Vagina (tissue), 2 donors: ENCODE measurements at places on chromosomes 7 and 10. TPM values are rescaled to one million over a fixed set of nuclear protein-coding genes. Genes with fewer than 3 reads are reported as not detected.

DNA sequence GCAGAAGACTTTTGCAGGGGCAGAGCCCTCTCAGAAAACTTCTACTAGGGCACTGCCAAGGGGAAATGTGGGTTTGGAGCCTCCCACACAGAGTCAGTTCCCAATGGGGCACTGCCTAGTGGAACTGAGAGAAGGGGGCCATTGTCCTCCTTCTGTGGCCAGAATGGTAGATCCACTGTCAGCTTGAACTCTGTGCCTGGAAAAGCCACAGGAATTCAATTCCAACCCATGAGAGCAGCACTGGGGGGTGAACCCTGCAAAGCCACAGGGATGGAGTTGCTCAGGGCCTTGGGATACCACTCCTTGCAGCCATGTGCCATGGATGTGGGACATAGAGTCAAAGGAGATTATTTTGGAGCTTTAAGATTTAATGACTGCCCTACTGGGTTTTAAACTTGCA lies 262.2 kb upstream of the SEMA3C start:
- no peak for DNase-seq
- H3K4me1 ChIP-seq: no peaks in the 10 kb centered on the region
- H3K27me3 ChIP-seq: no peaks in the 10 kb centered on the region
- no peak overlapping the region for H3K27ac ChIP-seq
- no peaks in the 10 kb centered on the region for H3K36me3 ChIP-seq

GRCh38 chr7:2108501-2109250 lies 124.1 kb downstream of the MAD1L1 start:
- no peak for DNase-seq
- H3K27ac ChIP-seq: no peak overlapping the region

TLX1 gene
- not detected for total RNA-seq

GRCh38 chr10:74913377-74913979 lies 87.1 kb downstream of the KAT6B start:
- no peaks in the 10 kb centered on the region for H3K27me3 ChIP-seq
- H3K36me3 ChIP-seq: no peaks in the 10 kb centered on the region
- peaks cover 34% of the 10 kb centered on the region for H3K4me1 ChIP-seq
- H3K4me3 ChIP-seq: no peak overlapping the region

- no peak overlapping the region for H3K4me3 ChIP-seq
- no peaks in the 10 kb centered on the region for H3K36me3 ChIP-seq
Observed at GRCh38 chr10:125450218-125450617, 232.7 kb downstream of the TEX36 start.

DNA sequence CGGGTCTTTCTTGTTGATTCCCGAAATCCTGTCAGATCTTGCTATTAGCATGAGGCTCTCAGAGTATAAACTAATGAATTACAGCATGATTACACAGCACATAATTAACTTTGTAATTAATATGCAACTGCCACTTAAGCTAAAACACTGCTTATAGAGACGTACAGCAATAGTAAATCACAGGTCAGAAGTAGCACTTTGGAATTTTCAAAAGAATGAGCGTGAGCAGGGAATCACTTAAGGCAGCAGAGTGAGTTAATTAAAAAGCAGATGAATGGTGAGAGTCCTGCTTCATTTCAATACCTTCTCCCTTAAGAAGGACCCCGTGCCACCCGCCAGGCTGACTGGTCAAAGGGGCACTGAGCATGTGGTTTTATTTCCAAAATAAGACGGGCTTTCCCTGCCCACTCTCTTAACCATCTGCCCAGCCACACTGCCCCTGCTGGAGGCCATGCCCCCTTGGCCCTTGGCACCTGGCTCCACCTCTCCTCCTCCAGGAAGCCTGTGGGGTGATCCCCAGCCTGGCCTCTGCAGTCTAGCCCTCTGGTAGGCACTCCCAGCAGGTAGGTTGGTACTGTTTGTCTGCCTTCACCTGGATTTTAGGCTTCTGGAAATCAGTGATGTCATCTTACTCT lies 117.8 kb downstream of the ZMIZ1 start:
- peak overlapping the region; percentile 73 for H3K27ac ChIP-seq
- no peaks in the 10 kb centered on the region for H3K27me3 ChIP-seq
- peaks cover 90% of the 10 kb centered on the region for H3K4me1 ChIP-seq
- DNase-seq: no peak
- H3K4me3 ChIP-seq: no peak overlapping the region

DNA sequence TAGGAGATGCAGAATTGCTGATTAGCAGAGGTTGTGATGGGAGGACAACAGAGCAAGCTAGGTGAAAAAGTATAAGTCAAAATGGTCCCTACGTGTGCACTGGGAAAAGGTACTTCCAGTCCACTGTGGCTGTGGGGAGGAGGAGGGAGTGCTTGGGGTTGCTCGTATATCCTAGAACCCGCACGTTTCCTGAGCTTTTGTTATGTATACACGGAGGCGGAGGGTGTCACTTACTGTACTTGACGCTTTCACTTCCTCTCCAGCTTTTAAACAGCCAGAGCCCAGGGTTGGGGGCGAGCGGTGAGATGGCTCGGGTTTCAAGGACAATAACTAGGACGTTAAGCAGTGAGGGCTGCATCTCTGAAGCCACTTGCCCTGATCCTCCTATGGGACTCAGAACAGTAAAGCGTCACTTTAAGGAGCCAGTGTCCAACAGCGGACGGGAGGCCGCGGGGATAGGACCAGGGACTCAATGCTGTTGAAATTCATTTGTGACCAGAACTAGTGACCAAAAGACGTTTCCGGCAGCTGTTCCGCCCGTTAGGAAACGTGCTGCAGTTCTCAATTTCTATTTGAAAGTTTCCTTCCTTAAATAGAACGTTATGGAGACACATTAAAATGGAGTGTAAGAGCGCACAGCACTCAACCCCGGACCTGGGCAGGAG lies 985 bp upstream of the ETV1 start:
- no peaks in the 10 kb centered on the region for H3K27me3 ChIP-seq
- no peaks in the 10 kb centered on the region for H3K36me3 ChIP-seq
- H3K4me3 ChIP-seq: peak overlapping the region; percentile 75
- H3K27ac ChIP-seq: peak overlapping the region; percentile 76

GRCh38 chr10:24944512-24945255 lies 7.7 kb downstream of the PRTFDC1 start:
- H3K27ac ChIP-seq: no peak overlapping the region
- H3K27me3 ChIP-seq: no peaks in the 10 kb centered on the region
- no peaks in the 10 kb centered on the region for H3K36me3 ChIP-seq
- no peak for DNase-seq

CADPS2 gene
- total RNA-seq: 25.5 TPM

DNA sequence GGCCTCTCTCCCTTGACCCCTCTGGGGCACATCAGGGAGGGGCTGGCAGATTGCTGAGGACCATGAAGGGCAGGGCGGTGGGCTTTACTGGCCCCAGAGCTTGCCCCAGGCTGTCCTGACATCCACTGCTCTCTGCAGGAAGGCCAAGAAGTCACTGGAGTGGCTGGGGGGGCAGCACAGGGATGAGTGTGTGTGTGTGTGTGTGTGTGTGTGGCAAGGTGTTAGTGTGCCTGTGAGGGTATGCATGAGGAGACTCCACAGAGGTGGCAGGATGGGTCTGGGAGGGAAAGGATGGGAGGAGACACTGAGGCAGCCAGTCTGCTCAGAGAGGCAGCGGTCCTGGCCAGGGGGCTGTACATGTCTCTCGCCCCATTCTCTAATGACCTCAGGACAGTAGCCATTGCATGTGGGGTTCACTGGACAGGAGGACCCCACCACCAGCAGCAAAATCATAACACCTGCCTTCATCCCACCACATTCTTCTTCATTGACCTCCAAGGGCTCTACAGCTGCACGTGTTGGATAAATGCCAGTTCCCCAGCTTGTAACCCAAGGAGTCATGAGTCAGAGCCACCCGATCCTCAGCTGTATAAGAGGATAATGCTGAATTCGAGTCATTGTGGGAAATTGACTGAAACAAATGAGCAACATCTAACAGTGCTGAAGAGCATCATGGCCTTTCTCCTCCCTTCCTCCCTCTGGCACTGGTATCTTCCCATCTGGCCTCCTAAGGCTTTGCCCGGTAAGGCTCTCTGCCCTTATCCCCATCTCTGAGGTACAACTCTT lies 720.5 kb downstream of the GRID1 start:
- no peaks in the 10 kb centered on the region for H3K36me3 ChIP-seq
- no peak overlapping the region for H3K4me3 ChIP-seq
- peak; percentile 77 for DNase-seq
- H3K27me3 ChIP-seq: no peaks in the 10 kb centered on the region
- H3K27ac ChIP-seq: no peak overlapping the region
- H3K4me1 ChIP-seq: peaks cover 29% of the 10 kb centered on the region

DNA sequence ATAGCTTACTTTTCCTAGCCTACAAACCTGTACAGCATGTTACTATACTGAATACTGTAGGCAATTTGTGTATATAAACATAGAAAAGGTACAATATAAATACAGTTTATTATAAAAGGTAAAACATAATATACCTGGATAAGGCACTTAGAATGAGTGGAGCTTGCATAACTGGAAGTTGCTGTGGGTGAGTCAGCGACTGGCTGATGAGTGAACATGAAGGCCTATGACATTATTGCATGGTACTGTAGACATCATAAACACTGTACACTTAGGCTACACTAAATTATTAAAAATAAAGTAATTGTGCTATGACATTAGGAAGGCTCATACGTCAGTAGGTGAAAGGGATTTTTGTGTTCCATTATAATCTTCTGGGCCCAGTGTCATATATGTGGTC lies 228.8 kb downstream of the HDAC9 start:
- H3K36me3 ChIP-seq: no peaks in the 10 kb centered on the region
- no peak overlapping the region for H3K27ac ChIP-seq
- no peak overlapping the region for H3K4me3 ChIP-seq
- DNase-seq: no peak
- H3K4me1 ChIP-seq: no peaks in the 10 kb centered on the region
- no peaks in the 10 kb centered on the region for H3K27me3 ChIP-seq

GRCh38 chr10:7100032-7100702 lies 310.7 kb downstream of the SFMBT2 start:
- H3K27me3 ChIP-seq: no peaks in the 10 kb centered on the region
- H3K4me1 ChIP-seq: no peaks in the 10 kb centered on the region
- H3K27ac ChIP-seq: no peak overlapping the region

- H3K27me3 ChIP-seq: no peaks in the 10 kb centered on the region
- H3K4me3 ChIP-seq: no peak overlapping the region
- H3K36me3 ChIP-seq: no peaks in the 10 kb centered on the region
- H3K27ac ChIP-seq: no peak overlapping the region
- DNase-seq: no peak
Observed at GRCh38 chr7:126443951-126444350, 808.8 kb downstream of the GRM8 start.

DNA sequence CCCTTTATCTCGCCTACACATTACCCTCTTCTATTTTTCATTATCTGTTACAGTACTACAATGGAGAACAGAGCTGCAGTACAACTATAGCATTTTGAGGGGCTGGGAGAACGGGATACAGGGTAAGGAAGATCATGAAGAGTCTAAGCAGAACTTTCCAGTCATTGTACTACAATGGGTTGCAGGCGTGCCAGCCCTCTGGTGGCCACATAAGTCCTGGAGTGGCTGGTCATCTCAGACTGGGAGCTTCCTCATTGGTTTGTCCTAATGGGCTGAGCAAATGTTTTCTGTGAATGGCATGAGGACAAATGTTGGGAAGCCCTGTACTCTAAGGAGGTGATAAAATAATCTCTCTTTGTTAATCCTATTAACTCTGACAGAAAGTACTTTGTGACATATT lies 33.0 kb downstream of the TMEM106B start:
- H3K4me1 ChIP-seq: no peaks in the 10 kb centered on the region
- no peaks in the 10 kb centered on the region for H3K27me3 ChIP-seq
- H3K4me3 ChIP-seq: no peak overlapping the region

DNA sequence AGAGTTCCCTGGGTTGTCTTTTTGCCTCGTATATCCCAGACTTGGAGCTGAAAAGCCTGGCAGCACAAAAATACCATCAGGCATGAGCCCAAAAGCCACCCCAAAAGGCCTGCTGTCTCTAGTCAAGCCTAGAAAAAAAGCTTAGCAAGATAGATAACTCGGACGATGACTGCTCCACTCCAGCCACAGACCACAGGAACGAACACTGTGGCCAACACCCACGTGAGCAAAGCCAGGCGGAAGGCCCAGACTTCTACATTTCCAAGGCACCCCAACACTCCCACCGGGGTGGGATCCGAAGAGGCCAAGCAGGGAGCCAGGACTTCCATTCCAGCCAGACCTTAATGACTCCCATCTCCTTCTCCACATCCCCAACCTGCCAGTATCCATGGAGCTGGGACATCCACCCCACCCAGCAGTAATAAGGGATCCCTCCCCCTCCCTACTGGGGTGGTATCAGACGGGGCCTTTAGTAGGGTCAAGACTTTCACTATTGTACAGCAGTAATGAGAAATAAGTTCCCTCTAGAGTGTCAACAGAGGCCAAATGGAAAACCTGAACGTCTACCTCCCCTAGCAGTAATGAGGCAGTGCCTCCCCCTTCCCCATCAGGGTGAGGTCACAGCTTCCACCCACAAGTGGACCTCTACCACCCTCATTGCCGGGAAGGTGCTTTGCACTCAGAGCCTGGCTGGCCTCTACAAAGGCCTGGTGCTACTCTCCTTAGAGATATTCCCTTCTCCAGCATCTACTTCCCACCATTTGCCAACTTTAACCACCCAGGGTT lies 23.0 kb downstream of the PRLHR start:
- DNase-seq: peak; percentile 84
- H3K27ac ChIP-seq: peak overlapping the region; percentile 4
- H3K36me3 ChIP-seq: no peaks in the 10 kb centered on the region
- H3K4me1 ChIP-seq: peaks cover 27% of the 10 kb centered on the region

DNA sequence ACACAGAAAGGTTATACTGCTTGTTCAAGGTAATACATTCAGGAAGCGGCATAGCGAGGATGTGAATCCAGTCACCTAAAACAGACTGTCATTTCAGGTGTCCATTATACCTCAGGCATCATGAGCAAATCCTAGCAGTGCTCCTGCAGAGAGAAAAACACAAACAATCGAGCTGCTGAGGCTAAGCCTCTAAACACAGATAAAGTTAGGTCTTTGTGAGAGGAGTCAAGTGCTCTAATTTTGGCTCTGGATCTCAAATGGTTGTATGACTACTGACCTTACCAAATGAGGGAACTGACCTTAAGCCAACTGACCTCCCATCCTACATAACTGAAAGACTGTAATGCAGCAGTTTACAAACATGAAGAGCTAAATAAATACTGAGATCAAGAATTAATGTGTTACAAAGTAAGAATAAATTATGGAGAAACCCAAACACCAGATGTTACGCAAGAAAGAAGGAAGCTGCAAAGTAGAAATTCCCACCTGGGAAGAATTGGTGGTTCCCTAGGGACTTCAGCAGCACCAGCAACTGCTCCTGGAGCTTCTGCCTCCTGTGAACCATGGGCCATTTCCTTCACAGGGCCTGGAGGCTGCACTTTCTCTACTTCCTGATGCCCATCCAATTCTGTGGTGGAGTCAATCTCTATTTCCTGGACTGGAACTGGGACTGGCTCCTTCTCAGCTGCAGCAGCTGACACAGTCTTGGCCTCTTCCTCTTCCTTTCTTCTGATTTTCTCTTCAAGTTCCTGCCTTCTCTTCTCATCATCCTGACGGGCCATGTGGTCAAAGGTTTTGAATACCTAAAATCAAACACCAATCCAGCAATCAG lies 5.8 kb downstream of the NUDCD3 start:
- H3K27me3 ChIP-seq: no peaks in the 10 kb centered on the region
- DNase-seq: no peak
- H3K4me1 ChIP-seq: peaks cover 51% of the 10 kb centered on the region
- H3K27ac ChIP-seq: no peak overlapping the region

CLDN4 gene
- 29.5 TPM for total RNA-seq

MEST gene
- total RNA-seq: 28.5 TPM

SRRM3 gene
- 9.8 TPM for total RNA-seq

FBXO24 gene
- 0.98 TPM for total RNA-seq

- H3K4me3 ChIP-seq: no peak overlapping the region
- no peaks in the 10 kb centered on the region for H3K4me1 ChIP-seq
- no peak overlapping the region for H3K27ac ChIP-seq
Observed at GRCh38 chr7:142696456-142697179, 52.7 kb upstream of the PRSS1 start.
